GM10248 (cell line): ENCODE measurements at places on chromosomes 5 and 9.

GRCh38 chr5:107154593-107154992, 516.1 kb downstream of the EFNA5 start:
- no peak for DNase-seq

DNA sequence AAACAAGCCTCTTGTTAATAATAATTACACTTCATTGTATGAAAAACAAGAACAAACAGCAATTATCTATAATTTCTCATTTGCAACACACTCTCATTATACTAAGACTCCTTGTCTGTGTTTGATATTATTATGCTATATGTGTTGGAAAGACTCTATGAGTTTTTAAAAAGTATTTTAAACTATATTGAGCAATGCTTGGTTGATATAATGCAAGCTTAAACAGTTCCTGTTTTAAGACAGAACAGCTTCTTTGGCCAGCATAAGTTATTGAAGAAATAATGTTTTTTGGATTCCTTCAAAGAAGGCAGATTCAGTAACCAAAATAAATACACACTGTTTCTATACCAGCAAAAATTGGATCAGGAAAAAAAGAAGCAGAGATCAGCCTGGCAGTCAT, 871.4 kb downstream of the MAT2B start:
- DNase-seq, result no peak

DNA sequence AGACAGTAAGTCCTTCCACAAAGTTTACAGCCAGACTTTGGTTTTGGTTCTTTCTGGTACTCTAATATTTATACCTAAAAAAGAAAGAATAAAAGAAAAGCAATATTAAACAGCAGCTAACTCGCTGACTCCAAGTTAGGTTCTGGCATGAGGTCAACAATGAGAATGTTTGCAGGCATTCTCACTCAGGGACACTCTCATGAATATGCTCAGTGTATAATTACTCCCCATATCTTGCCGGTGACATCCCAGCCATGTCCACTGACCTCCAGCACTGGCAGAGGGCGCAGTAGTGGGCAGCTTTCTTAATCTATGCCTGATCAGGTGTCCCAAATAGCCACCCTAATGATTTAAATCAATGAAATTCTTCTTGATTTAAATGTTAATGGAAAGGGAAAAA, 151.5 kb downstream of the BNC2 start:
- no peak for DNase-seq

- no peak for DNase-seq
Observed at GRCh38 chr9:107208121-107208520, 75.0 kb upstream of the RAD23B start.

DNA sequence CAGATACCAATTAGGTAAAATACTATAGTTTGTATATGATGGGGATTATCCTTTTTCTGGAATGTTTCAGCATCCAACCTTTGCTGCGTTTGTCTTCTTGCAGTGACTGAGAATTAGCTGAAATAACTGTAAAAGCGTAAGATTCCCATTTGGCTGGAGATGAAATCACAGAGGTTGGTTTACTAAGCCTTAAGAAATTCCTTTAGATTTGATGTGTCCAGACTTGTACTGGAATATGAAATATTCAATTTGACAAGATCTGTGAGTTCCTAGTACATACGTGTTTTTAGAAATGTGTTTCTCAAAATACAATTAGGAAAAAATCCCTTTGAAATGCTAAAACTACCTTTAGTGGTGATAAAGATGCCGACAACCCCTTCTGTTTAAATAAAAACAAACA, 286.0 kb upstream of the DMRT1 start:
- no peak for DNase-seq

DNA sequence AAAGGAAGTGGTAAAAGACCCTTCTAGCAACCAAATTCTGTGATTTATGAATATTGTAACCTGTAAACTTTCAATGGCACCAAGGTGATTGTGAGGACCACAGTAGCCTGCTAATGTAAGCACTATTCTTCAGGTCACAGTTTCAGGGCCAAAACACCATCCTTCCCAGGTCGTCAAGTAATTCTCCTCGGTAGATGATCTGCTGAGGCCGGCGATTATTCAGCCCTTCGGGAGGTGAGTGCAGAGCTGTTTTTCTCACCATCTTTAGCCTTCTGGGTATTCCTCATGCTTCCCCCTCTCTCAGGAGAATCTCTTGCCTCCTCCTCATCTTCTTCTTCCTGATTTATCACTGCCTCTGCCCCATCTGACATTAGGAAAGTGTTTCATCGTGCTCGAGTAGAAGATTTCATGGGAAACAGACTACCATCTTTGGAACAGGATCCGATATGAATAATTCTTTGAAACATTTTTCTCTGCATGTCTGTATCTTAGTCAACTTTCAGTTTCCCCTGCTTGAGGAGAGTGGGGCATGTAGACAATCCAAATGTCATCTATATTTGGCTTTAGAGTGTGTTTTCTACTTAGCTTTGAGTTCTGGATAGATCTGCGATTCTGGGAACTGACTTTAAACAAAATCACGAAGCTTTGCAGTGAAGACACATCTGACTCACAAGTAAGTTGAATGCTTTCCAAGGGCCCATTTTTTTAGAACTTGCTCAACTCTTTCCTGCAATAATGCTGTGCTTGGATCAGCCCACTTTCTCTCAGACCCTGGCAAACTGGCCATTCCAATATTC, 173.9 kb downstream of the AOPEP start:
- no peak for DNase-seq

DNA sequence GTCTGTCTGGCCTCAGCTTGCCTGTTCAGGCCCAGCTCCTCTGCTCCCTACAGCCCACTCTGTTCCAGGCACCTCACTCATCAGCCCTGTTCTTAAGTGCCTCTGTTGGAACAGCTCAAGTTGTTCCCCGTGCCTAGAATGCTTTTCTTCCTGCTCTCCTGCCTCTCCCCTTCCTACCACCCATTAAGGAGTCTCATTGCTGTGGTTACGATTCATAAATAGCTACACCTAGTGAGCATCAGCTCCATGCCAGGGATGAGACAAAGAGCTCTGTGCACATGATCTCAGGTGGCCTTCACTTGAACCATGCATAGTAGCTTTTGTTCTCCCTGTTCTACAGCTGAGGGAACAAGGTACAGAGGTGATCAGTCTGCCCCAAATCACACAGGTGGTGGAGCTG, 54.3 kb downstream of the PSD2 start:
- DNase-seq, result no peak

GRCh38 chr9:72936679-72937078, 16.2 kb downstream of the ALDH1A1 start:
- no peak for DNase-seq

- DNase-seq, result no peak
Observed at GRCh38 chr5:138705007-138705406, 48.2 kb upstream of the CTNNA1 start.

DNA sequence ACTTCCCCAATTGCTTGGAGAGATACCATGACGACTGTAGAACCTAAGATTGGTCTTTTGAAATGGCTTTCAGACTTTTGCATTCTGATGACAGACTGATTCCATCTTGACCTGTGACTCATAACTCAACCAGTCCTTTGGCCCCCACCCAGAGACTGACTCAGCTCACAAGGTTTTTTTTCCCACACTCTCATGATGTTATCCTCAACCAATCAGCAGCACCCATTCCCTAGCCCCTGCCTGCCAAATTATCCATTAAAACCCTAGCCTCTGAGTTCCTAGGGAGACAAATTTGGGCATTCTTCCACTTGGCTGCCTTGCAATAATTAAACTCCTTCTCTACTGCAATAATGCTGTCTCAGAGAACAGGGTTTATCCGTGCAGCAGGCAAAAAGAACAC, 1263.3 kb upstream of the CDH9 start:
- no peak for DNase-seq

DNA sequence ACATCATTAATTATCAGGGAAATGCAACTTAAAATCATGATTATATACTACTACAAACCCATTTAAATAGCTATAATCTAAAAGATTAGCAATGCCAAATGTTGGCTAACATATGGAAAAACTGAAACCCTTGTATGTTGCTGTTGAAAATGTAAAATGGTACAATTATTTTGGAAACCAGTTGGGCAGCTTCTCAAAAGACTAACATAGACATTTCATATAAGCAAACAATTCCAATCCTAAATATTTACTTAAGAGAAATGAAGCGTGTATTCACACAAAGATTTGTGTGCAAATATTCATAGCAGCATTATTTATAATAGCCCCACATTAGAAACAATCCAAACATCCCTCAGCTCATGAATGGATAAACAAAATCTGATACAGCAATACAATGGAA, 106.2 kb downstream of the ADAMTS12 start:
- no peak for DNase-seq

- no peak for DNase-seq
Observed at GRCh38 chr5:129915415-129915814, 11.2 kb downstream of the CHSY3 start.

GRCh38 chr9:105818903-105819302, 124.6 kb downstream of the TMEM38B start:
- no peak for DNase-seq

DNA sequence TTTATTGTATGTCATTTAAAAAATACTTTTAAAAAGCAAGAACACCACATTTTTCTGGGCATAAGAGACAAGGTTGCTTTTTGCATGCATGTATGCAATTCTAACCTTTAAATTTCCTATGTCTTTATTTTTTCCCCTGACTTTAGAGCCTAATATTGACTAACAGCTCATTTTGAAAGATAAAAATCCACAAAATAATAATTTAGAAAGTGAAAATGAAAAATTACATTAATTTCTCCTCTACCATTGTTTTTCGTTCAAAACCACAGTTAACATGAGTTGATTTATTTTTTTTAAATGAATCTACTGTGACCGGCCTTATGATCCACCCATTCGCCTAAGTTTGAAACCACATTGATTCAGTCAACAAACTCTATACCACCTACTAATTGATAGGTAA, 137.5 kb upstream of the CDKN2B start:
- no peak for DNase-seq

- no peak for DNase-seq
Observed at GRCh38 chr5:33834334-33834733, 57.5 kb downstream of the ADAMTS12 start.

GRCh38 chr9:79817438-79818004, 245.8 kb downstream of the TLE4 start:
- DNase-seq, result peak; percentile 38

- DNase-seq, result peak; percentile 36
Observed at GRCh38 chr9:105416840-105417239, 31.0 kb upstream of the FSD1L start.

- DNase-seq, result no peak
Observed at GRCh38 chr5:144531188-144531587, 360.5 kb downstream of the KCTD16 start.

DNA sequence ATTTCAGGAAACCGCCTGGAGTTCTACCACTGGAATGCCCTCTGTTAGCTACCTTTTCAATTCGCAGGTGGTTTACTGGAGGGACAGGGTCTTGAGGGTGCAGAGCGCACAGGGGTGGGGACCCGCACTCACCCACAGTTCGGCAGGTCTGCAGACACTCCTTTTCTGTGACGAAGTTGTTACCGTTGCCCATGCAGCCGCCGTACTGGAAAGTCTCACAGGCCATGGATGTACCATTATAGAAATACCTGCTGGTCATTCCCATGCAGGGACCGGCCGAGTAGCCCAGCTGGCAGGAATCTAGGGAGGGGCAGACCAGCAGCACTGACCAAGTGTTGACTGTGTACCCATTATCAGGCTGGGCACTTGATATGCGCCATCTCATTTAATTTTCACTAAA, 16.8 kb downstream of the AMBP start:
- no peak for DNase-seq

GRCh38 chr5:73701566-73701965, 75.6 kb downstream of the ARHGEF28 start:
- DNase-seq, result no peak

- DNase-seq, result no peak
Observed at GRCh38 chr9:92003308-92004044, 53.4 kb upstream of the ROR2 start.

DNA sequence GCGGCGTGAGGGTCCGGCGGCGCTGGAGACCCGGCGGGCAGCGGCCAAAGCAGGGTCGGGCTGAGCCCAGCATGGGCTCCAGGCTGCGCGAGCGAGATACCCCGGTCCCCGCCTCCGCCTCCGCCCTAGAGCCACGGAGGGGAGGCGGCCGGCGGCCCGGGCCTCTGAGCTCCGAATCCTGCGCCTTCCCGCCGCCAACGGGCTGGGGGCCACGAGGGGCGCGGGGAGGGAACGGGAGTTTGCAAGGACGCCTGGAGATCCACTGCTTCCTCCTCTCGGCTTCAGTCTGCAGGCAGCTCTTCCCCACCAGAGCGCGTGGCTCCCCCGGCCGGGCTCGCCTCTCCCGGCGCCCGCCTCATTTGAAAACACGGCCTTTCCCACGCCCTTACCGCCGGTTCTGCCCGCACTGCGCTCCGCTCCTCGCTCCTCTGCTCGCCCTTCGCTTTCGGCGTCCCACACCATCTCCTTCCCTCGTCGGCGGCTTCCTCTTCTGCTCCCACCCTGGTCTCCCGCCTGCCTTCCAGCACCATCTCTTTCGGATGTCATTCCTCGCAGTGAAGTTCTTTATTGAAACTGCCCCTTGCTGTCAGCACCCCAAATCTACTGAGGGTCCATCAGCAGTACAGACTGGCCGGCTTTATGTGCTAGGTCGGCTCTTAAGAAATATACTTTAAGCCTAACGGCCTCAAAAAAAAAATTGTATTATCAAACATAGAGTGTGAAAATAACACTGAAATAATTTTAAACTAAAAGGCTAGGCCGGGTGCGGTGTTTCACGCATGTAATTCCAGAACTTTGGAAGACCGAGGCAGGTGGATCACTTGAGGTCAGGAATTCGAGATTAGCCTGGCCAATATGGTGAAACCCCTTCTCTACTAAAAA, 105.0 kb upstream of the FAM120A start:
- no peak for DNase-seq

DNA sequence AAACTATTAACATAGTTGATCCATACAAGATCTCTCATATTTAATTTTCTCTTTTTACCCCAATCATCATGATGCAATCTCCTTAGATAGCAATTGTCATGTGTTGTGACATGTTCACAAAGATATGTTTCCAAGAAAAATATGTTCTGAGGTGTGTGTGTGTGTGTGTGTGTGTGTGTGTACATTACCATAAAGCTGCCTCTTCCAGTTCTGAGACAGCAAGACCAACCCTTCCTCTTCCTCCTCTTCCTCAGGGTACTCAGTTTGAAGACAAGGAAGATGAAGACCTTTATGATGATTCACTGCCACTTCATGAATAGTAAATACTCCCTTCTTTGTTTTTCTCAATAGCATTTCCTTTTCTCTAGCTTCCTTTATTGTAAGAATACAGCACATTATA, 303.3 kb upstream of the PRDM9 start:
- DNase-seq, result no peak

DNA sequence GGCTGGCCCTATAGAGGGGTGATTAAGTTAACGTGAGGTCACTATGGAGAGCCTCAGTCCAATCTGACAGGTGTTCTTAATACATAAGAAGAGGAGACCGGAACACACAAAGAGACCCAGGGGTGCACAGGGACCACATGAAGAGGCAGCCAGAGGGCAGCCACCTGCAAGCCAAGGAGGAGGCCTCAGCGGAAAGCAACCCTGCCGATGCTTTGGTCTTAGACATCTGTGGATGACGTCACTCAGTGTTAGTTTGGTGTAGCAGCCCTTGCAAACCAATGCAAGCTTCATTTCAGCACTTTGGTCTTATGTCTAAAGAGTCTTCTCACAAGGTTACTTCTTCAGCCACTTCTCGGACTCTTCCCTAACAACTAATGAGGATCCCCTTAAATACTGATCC, 47.6 kb upstream of the GRHPR start:
- peak; percentile 77 for DNase-seq

GRCh38 chr9:110874963-110875674, 163.2 kb downstream of the LPAR1 start:
- DNase-seq, result peak; percentile 27

- no peak for DNase-seq
Observed at GRCh38 chr9:114038724-114039313, 39.3 kb downstream of the AMBP start.

GRCh38 chr5:179727106-179727505, 5.5 kb upstream of the MAML1 start:
- DNase-seq, result no peak
